ENCODE measurements at places on chromosomes 3 and 15.

DNA sequence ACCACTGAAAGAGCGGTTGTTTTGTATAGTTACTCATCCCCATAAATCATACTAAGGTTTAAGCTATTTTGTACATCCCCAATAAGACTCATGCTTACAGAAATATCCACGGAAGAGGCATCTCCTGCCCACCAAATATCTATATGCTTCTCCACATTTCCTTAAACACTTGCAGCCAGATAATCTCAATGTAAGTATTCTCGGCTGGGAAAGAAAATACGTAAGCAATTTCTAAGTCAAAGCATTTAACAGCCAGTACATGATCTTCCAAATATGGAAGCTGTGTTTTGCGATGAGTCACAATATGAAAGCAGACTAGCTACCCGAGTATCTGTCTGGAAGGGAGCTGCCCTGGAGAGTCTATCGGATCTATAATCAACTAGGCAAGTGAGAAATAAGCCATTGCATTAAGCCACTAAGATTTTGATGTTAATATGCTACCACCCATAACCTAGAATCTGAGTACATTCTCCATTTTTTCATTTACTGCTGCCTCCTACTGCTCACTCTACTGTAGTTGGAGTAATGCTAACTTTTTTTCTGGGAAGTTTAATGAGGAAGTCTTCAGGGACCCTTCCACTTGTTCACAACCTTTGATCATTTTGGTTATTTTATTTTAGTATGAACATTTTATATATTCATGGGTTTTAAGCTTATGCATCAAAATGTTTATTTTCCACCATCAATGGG lies 26.9 kb upstream of the ZMAT3 start:
- DNase-seq, result no peak

- DNase-seq, result no peak
Measured at GRCh38 chr15:38740206-38740605, 175.6 kb upstream of the RASGRP1 start.

DNA sequence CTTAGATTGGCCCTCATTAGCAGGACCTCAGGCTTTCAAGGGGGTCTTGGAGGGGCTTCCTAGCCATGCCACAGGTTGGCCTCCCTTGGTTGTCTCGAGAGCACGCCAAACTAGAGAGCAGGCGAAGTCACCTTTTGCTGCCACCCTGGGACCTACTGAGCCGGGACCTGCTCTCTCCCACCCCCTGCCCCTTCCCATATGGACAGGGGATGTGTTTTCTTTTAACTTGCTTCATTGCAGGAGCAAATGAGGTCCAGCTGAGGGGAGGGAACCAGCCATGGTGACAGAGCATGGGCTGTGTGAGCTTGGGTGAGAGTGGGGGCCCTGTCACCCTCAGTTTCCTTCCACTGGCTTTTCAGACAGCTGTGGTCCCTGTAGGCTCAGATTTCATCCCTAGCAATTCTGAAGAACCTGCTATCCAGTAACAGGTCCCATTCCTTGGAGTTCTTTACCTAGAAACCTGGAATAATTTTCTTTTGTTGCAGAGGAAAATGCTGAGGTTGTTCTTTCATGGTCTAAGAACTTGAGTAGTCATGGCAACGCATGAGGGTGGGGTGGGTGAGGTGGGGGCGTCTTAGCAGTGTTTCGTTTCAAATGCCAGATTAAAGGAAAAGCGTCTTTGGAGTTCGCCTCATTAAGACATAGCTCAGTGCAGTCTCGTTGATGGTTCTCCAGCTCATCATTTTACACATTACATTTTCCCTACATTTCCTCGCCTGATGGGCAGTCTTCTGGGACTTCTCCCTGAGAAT lies 20.1 kb upstream of the MAGEF1 start:
- no peak for DNase-seq

GRCh38 chr3:4613366-4613765 lies 120.2 kb downstream of the ITPR1 start:
- DNase-seq, result no peak

- DNase-seq, result no peak
Measured at GRCh38 chr3:26099692-26100091, 309.8 kb downstream of the OXSM start.

GRCh38 chr3:72323773-72324172 lies 524.5 kb downstream of the SHQ1 start:
- no peak for DNase-seq

GRCh38 chr15:39936187-39936586 lies 2.3 kb downstream of the EIF2AK4 start:
- DNase-seq, result no peak

- peak; percentile 20 for DNase-seq
Measured at GRCh38 chr15:32824777-32825176, 107.0 kb downstream of the GREM1 start.

DNA sequence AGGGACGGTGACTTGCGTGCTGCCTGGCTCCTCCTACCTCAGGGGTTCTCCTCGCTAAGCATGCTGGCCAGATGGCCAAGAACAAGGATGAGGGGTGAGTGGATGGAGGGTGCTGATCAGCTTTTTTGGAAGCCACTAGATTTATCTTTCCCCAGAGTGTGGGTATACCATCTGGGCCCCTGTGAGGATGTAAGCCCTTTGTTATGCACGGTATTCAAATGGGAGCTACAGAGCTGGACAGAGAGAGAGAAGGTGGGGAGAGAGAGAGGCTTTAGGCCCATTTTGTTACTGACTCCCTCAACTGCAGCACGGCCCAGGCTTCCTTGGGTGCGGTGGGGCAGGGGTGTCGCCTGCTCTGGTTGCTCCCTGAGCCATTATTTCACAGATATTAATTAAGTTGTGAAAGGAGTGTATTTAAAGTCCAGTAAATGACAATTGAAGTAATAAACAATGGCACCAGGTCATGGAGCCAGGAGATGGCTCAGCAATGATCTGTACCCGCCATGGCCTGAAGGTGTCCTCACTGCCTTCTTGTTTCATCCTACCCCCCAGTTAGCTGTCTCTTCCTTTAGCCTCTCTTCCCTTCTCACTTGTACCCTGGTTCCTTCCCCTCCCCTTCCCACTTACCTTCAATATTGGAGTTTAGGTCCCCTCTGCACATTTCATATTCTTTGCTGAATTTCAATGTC lies 158.0 kb downstream of the CLSTN2 start:
- DNase-seq, result no peak

DNA sequence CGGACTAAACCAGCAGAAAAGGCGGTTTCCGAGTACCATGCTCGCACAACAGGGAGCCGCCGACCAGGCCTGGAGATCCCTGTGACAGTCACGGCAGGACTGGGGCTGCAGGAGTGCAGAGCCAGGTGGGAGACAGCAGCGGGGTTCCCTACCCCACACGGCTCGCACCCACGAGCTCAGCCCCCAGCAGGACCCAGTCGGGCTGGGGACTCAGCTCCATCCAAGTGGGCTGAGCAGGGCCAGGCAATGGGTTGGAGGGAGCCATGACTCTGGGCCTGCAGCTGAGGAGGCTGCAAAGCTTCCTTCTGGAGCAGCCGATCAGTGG lies 15.8 kb downstream of the XXYLT1 start:
- DNase-seq, result no peak

GRCh38 chr3:121651684-121652083 lies 9.0 kb downstream of the HCLS1 start:
- DNase-seq, result no peak

DNA sequence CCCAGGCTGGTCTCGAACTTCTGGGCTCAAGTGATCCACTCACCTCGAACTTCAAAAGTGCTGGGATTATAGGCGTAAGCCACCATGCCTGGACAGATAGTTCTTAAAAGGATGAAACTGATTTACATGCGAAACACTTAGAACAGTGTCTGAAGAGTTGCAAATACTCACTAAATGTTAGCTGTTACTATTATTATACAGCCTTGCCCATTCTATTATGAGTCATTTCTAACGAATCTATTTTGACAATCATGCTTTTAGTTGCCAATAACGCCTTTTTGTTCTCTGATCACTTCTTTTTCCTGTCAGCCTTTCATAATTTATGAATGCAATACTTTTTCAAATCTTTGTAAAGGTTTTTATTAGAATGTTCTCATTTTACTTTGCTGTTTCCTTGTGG lies 112.7 kb downstream of the SNRK start:
- DNase-seq, result no peak

GRCh38 chr3:152230370-152230769 lies 38.4 kb upstream of the MBNL1 start:
- DNase-seq, result no peak

GRCh38 chr3:187183903-187184302 lies 13.4 kb upstream of the RTP1 start:
- no peak for DNase-seq

GRCh38 chr15:76339305-76340197 lies 3.0 kb downstream of the ISL2 start:
- DNase-seq, result no peak

- no peak for DNase-seq
Measured at GRCh38 chr15:95795386-95795785, 535.1 kb upstream of the NR2F2 start.

- no peak for DNase-seq
Measured at GRCh38 chr3:23221136-23221535, 18.0 kb downstream of the UBE2E2 start.

DNA sequence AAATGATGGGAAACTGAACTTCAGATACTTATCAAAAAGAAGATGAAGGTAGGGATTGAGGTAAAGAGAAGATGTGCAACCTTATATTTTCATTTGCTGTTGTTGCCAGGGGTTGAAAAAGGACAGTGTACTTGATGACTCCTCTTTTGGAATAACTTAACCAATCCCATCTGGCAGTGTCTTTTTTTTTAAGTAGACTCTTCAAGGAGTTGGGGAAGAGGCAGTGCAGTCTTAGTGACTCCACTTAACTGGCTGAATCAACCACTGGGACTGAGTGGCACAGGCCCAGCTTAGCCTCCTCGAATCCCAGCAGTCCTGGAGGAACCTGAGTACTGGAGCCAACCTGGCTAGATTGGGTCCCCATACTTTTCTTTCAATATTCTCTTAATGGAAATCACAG lies 27.3 kb upstream of the FILIP1L start:
- DNase-seq, result no peak

DNA sequence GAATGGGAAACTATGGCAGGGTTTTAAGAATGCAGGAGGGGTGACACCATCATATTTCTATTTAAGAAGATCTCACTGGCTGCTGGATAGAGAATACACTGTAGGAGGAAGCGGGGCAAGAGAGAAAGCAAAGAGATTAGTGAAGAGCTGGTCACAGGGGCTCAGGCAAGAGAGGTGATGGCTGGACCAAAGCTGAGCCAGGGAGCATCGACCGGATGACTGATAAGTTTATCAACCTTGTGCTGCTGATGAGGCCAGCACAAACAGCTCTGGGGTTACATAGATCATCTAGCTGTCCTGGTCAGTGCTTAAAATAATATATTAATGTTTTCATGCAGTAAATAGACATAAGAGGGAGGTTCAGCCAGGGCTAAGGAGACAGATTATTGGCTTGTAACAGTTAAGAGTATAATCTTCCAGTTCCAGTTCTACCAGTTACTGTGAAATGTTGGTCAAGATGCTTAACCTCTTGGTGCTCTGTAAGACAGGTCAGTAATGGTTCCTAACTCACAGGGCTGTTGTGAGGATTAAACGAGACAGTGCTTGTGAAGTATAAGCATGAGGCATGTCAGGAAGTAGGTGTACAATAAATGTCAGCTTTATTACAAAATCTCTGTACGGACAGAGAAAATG lies 201.0 kb upstream of the FEZF2 start:
- no peak for DNase-seq

DNA sequence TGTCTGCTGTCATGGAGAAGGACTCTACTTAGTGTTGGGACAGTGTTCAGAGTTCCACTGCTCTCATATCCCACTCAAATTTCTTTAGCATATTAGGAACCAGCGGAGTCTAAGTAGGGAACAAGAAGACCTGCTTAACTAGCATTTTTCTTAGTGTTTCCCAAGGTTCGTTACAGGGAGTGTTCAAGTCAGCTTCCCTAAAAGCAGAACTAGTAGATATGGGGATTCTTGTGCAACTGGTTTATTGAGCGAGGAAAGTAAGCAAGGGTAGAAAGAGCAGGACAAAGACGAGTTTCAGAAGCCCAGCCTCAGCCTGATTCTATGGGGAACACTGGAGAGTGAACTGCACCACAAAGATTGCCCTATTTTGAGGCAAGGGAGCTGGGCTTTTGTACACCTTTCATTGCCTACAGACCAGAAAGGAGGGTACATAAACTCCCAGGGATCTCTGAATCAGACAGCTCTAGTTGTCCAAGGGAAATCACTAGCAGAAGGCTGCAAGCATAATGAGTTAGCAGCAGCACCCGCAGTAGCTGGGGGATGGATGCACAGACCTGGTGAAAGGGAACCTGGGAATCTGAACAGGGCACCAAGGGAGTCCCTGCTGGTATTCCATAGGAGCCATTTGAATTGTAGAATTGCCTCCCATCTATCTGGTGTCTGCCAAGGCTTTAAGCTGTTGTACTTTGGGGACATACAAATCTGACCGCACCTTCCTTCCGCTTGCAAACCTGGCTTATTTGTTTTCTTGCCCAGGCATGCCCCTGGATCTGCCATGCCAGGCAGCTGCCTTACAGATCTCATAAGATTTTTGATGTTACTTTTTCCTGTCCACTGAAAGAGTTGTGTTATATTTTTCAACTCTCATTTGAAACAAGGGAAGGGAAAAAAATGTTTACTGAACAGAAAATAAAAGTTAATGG lies 15.1 kb downstream of the CMTM7 start:
- DNase-seq, result no peak

DNA sequence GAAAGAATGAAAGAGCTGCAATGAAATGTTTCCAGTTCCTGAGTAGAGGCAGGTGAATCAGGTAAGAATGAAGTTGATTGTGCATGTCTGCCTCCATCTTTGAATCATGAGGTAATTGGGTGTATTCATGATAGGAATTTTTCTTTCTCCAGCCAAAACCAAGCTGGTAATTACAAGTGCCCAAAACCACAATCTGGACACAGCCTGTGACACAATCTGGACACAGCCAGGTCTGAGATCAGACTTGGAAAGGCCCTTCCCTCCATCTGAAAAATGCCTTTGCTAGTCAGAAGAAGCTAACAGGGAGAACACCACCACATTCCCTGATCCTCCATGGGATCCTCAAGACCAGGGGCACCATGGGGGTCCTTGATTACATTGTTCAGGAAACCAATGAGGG lies 338.5 kb upstream of the THBS1 start:
- no peak for DNase-seq

GRCh38 chr3:194537732-194538247 lies 51.0 kb upstream of the ATP13A3 start:
- DNase-seq, result peak; percentile 62

- DNase-seq, result no peak
Measured at GRCh38 chr3:6321999-6322398, 538.9 kb upstream of the GRM7 start.
